ENCODE measurements at places on chromosomes 3 and 15. TPM values are rescaled to one million over a fixed set of nuclear protein-coding genes. Genes with fewer than 3 reads are reported as not detected.

DVL3 gene
- total RNA-seq = 38.5 TPM

CHRM5 gene
- total RNA-seq = not detected

CFAP161 gene
- total RNA-seq = not detected

LRRIQ4 gene
- 0.20 TPM for total RNA-seq

PSTPIP1 gene
- 127 TPM for total RNA-seq

TM6SF1 gene
- 0.55 TPM for total RNA-seq

SEC11A gene
- 132 TPM for total RNA-seq

CTXN2 gene
- total RNA-seq = not detected

STX19 gene
- not detected for total RNA-seq

All from CD8-positive, alpha-beta memory T cell (primary cell).